ENCODE measurements at places on chromosomes 6 and 20. TPM values are rescaled to one million over a fixed set of nuclear protein-coding genes. Genes with fewer than 3 reads are reported as not detected.
A peak's percentile ranks its signal among the peaks of the same experiment; 100 is the strongest.

SMPD2 gene
- 7.9 TPM for total RNA-seq

TMEM74B gene
- not detected for total RNA-seq

HLA-C gene
- 122 TPM for total RNA-seq

CST2 gene
- not detected for total RNA-seq

MRS2 gene
- 12.6 TPM for total RNA-seq

- DNase-seq, result peak; percentile 98
- peak overlapping the region; percentile 87 for H3K27ac ChIP-seq
Observed at GRCh38 chr6:35727935-35728682, 8.7 kb upstream of the ARMC12 start.

GRCh38 chr20:14687313-14687712 is 349.9 kb upstream of the FLRT3 start:
- no peak overlapping the region for H3K27ac ChIP-seq
- no peak overlapping the region for H3K4me3 ChIP-seq
- no peaks in the 10 kb centered on the region for H3K4me1 ChIP-seq
- H3K27me3 ChIP-seq, result no peaks in the 10 kb centered on the region
- DNase-seq, result no peak

DNA sequence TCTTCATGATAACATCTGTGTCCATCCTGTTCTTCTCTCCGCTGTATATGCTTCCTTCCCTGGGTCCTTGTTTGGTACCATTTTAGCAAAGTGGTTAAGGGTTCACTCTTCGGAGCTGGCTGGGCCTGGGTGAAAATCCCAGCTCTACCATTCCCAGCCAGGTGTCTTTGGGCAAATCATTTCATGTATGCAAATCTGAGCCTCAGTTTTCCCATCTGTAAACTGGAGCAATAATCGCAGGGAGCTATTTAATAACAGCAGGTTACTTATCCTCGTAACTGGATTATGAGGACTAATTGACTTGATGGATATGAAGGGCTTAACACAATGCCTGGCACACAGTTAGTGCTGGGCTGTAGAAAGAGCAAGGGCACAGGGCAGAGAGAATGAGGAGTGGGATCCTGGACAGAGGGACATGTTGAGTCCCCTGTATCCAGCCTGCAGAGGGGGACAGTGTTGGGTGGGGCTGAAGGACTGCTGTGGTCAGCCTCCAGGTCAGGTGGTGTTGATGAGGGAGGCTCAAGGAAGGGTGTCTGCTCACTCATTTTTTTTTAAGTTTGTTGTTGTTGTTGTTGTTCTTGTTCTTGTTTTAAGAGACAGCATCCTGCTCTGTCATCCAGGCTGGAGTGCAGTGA is 44.3 kb upstream of the FAM83D start:
- no peak overlapping the region for H3K4me3 ChIP-seq
- peaks cover 2% of the 10 kb centered on the region for H3K27me3 ChIP-seq
- H3K4me1 ChIP-seq, result no peaks in the 10 kb centered on the region

- no peak for DNase-seq
- peaks cover 16% of the 10 kb centered on the region for H3K36me3 ChIP-seq
- H3K27me3 ChIP-seq, result no peaks in the 10 kb centered on the region
Observed at GRCh38 chr20:50191065-50191543, 474 bp downstream of the CEBPB start.

GRCh38 chr6:45576648-45577624 is 199.2 kb upstream of the SUPT3H start:
- peaks cover 5% of the 10 kb centered on the region for H3K4me1 ChIP-seq
- H3K36me3 ChIP-seq, result no peaks in the 10 kb centered on the region
- H3K4me3 ChIP-seq, result no peak overlapping the region
- H3K27me3 ChIP-seq, result no peaks in the 10 kb centered on the region
- DNase-seq, result peak; percentile 24
- H3K27ac ChIP-seq, result no peak overlapping the region

DNA sequence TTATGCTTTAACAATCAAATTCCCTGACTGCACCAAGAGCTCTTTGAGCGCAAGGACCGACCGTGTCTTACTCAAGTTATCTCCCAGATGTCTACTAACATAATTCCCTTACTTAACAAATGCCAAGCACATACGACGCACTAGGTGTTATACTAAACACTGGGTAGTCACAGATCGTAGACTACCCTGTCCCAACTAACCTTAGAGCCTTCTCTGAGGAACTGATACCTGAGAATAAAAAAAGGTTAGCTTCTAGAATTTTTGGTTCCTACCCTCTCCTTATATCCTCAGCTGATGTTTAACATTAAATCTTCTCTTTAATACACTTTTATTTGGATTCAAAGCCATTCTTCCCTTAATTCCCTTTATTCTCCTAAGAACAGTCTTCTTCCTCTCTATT is 38.5 kb downstream of the EPB41L2 start:
- H3K4me1 ChIP-seq, result peaks cover 9% of the 10 kb centered on the region
- H3K27me3 ChIP-seq, result no peaks in the 10 kb centered on the region
- no peak for DNase-seq
- H3K4me3 ChIP-seq, result no peak overlapping the region
- no peaks in the 10 kb centered on the region for H3K36me3 ChIP-seq

- no peaks in the 10 kb centered on the region for H3K36me3 ChIP-seq
- H3K4me1 ChIP-seq, result no peaks in the 10 kb centered on the region
- no peak for DNase-seq
- H3K4me3 ChIP-seq, result no peak overlapping the region
Observed at GRCh38 chr6:20115246-20115980, 96.9 kb downstream of the MBOAT1 start.

GRCh38 chr20:63224412-63225081 is 8.6 kb upstream of the YTHDF1 start:
- peak; percentile 77 for DNase-seq
- H3K4me1 ChIP-seq, result peaks cover 2% of the 10 kb centered on the region
- peaks cover 11% of the 10 kb centered on the region for H3K27me3 ChIP-seq
- no peak overlapping the region for H3K4me3 ChIP-seq

- H3K36me3 ChIP-seq, result no peaks in the 10 kb centered on the region
- no peak for DNase-seq
- H3K27ac ChIP-seq, result no peak overlapping the region
- H3K27me3 ChIP-seq, result no peaks in the 10 kb centered on the region
Observed at GRCh38 chr6:34615574-34616226, 59.6 kb upstream of the SPDEF start.

GRCh38 chr20:61821735-61822134 is 243.9 kb downstream of the TAF4 start:
- H3K27me3 ChIP-seq, result no peaks in the 10 kb centered on the region
- no peaks in the 10 kb centered on the region for H3K4me1 ChIP-seq
- no peak overlapping the region for H3K27ac ChIP-seq
- H3K36me3 ChIP-seq, result no peaks in the 10 kb centered on the region

DNA sequence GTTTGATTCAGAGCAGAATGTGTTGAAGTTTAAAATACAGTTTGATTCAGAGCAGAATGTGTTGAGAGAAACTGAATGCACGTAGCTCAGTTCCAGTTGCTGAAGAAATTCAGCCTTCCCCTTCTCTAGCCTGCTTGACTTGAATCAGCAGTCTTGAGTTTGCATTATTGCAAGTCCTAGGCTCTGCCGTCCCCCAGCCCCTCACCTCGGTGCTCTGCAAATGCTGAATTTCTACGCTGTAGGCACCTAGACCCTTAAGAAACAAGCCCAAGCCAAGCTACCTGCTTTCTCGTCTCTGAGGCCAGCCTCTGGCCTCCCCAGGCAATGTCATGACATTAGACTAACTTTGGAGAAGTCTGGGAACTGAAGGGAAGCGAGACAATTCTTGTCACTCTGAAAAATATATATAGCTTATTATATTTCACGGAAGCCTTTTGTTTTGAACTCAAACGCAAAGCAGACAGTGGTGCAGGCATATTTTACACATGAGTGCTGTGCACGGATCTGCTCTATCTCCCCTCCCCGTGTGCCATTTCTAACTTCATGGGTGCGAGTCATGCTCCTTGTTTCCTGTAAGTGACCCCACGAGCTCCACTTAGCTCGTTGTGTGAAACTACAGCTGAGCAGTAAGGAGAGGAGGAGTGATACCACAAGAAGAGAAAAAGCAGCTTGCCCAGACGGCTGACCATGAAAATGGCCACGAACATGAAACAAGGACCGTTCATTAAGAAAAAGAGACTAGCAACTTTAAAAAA is 71.4 kb upstream of the DUSP22 start:
- no peak overlapping the region for H3K27ac ChIP-seq
- no peak overlapping the region for H3K4me3 ChIP-seq
- no peaks in the 10 kb centered on the region for H3K36me3 ChIP-seq
- H3K27me3 ChIP-seq, result no peaks in the 10 kb centered on the region

- H3K27me3 ChIP-seq, result no peaks in the 10 kb centered on the region
- DNase-seq, result no peak
- H3K4me1 ChIP-seq, result peaks cover 2% of the 10 kb centered on the region
Observed at GRCh38 chr6:15453622-15454021, 207.8 kb downstream of the JARID2 start.

Measured in fibroblast of lung (primary cell).